Adipose tissue (tissue), 3 donors: ENCODE measurements at places on chromosomes 6 and 20. TPM values are rescaled to one million over a fixed set of nuclear protein-coding genes. Genes with fewer than 3 reads are reported as not detected.

The TRIM15 gene
- not detected for polyA plus RNA-seq

The TAGAP gene
- polyA plus RNA-seq, result 2.1 TPM

The EYA4 gene
- 0.43 TPM for polyA plus RNA-seq

The NTSR1 gene
- polyA plus RNA-seq, result not detected

The PTPRT gene
- polyA plus RNA-seq, result 0.11 TPM

The ADAM33 gene
- polyA plus RNA-seq, result 3.8 TPM

The MCM3 gene
- polyA plus RNA-seq, result 22.6 TPM

The LTV1 gene
- polyA plus RNA-seq, result 22.0 TPM

The PTGIS gene
- polyA plus RNA-seq, result 15.9 TPM

The POM121L2 gene
- polyA plus RNA-seq, result not detected

The FRK gene
- polyA plus RNA-seq, result 1.1 TPM

The HLA-DQB1 gene
- 73.5 TPM for polyA plus RNA-seq

The IL17A gene
- polyA plus RNA-seq, result not detected

The ME1 gene
- 4.1 TPM for polyA plus RNA-seq

The FAM217A gene
- 0.31 TPM for polyA plus RNA-seq

The FOXQ1 gene
- 3.8 TPM for polyA plus RNA-seq

The SPATS1 gene
- polyA plus RNA-seq, result not detected

The RIPPLY2 gene
- 0.07 TPM for polyA plus RNA-seq

The TMEM170B gene
- polyA plus RNA-seq, result 0.74 TPM

The SNPH gene
- 0.92 TPM for polyA plus RNA-seq

The ULBP1 gene
- polyA plus RNA-seq, result 0.03 TPM

The PLEKHG1 gene
- polyA plus RNA-seq, result 5.7 TPM

The TFAP2C gene
- 0.14 TPM for polyA plus RNA-seq

The WFDC2 gene
- 4.3 TPM for polyA plus RNA-seq

The CYP24A1 gene
- polyA plus RNA-seq, result not detected

The PDE7B gene
- 2.6 TPM for polyA plus RNA-seq

The BPIFA1 gene
- not detected for polyA plus RNA-seq

The PSMA7 gene
- 519 TPM for polyA plus RNA-seq

The HSF2 gene
- polyA plus RNA-seq, result 6.4 TPM

The GPX5 gene
- not detected for polyA plus RNA-seq

The CRIP3 gene
- not detected for polyA plus RNA-seq

The EMILIN3 gene
- polyA plus RNA-seq, result 0.28 TPM

The OXT gene
- polyA plus RNA-seq, result 1.9 TPM

The TRIM40 gene
- not detected for polyA plus RNA-seq

The MEI4 gene
- polyA plus RNA-seq, result 0.04 TPM

The TRIM27 gene
- 33.3 TPM for polyA plus RNA-seq

The EEF1A2 gene
- polyA plus RNA-seq, result 24.4 TPM

The TGM3 gene
- 0.46 TPM for polyA plus RNA-seq

The SYCP2 gene
- polyA plus RNA-seq, result 8.1 TPM

The BHLHE23 gene
- polyA plus RNA-seq, result not detected

The HS3ST5 gene
- polyA plus RNA-seq, result not detected

The HTR1B gene
- not detected for polyA plus RNA-seq

The FNDC11 gene
- polyA plus RNA-seq, result 0.17 TPM

The MYLIP gene
- 10.3 TPM for polyA plus RNA-seq

The CST5 gene
- polyA plus RNA-seq, result not detected

The BPI gene
- polyA plus RNA-seq, result 0.02 TPM

The ATP9A gene
- 10.4 TPM for polyA plus RNA-seq

The PLN gene
- 8.3 TPM for polyA plus RNA-seq

The TREM2 gene
- not detected for polyA plus RNA-seq

The PLCB1 gene
- polyA plus RNA-seq, result 3.6 TPM
